ENCODE measurements at places on chromosomes 11 and 22.

DNA sequence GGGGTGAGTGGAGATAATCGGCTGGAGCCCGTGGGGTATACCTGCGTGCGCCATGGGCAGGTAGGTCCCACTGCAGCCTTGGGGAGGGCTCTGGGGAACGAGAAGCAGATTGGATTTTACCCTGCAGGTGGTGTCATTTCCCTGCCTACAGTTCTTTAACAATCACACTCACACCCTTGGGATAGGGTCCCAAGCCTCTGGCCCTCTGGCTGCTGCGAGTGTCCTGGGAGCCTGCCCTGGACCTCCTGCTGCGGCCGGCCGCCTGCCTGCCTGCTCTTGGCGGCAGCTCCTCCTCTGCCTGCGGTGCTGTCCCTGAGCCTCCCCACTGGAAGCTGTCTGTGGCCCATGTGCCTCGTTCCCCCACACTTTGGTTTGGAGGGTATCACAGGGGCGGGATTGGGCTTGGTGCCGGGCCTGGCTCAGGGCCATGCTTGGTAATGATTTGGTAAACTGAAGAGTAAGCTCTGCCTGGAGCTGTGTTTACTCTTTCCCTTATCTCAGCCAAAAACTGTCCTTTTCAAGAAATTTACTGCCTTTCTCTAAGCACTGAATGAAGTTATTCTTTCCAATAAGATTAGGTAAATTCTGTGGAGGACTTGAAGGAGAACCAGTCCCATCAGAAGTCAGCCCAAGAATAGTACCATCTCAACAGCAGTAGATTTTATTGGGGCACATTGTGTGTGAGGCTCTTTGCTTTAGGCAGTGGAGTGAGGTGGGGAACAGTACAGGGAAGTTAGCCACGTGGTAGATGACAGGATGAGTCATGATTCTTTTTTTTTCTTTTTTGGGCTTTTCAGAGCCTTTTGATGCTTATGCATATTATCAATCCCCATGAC is 53.7 kb downstream of the TBC1D22A start:
- no peak for DNase-seq

DNA sequence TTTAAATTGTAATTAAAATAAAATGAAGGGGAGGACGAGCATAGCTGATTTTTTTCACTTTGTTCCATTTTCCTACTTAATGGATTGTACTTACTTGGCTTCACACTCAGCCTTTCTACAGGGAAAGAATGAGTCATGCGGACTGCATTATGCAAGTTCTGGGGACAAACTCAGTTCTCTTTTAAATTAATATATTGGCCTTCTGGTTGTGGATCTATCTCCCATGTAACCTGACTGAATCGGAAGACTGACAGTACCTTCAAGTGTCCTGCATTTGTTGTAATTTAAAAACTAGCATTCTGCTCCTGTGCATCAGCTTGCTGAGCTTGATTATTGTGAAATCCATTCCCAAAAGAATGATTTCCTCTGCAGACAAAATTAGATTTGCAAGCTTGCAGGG is 12.2 kb downstream of the OR8D1 start:
- DNase-seq, result no peak

DNA sequence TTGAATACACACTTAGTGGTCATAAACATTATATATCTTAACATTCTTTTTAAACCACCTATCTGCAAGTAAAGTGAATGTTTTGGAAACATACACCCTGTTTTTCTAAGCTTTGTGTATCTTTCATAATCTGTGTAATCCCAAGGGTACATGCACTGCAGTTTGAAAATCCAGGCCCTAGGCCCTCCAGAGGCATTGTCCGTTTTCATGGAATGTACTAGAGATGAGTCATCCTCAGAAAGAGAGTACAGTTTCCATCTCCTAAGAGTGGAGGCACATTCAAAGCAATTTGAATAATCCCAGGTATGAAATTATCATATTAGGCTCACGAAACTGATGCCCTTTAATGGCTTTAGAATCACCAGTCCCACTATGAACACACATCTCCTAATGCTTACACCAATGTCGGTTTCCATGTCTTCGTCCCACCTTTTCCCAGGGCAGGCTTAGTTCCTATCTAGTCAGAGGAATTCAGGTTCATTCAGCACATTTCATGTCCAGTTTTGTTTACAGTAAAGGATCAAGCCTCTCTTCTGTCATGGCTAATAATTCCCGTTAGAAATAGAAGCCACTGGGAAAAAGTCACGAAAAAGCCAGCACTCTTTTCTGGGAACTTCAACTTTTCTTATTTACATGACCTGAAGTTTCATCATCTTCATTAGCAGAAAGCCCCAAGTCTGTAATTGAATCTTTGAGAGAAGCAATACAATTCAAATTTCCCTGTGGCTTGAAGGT is 39.5 kb upstream of the CD44 start:
- no peak for DNase-seq

GRCh38 chr11:11035331-11035730 is 177.5 kb upstream of the ZBED5 start:
- no peak for DNase-seq

DNA sequence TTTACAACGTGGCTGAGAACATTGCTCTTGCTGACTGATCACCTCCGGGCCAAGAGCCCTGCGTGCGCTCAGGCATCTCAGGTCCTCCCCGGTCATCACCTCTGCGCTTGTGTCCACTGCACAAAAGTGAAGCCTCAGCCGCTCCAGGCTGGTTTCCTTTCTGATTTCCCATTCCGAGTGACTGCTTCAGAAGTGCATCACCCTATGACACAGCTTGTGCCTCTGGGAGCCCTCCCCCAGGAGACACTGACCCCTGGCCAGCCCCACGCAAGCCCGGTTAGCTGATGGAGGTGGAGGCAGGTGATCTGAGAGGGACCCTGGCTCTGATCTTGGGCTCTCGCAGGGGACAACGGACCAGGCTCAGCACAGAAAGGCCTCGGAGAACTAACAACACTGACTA is 38.3 kb upstream of the GNB1L start:
- no peak for DNase-seq

GRCh38 chr11:132452616-132453015 is 1079.7 kb downstream of the OPCML start:
- DNase-seq, result no peak

DNA sequence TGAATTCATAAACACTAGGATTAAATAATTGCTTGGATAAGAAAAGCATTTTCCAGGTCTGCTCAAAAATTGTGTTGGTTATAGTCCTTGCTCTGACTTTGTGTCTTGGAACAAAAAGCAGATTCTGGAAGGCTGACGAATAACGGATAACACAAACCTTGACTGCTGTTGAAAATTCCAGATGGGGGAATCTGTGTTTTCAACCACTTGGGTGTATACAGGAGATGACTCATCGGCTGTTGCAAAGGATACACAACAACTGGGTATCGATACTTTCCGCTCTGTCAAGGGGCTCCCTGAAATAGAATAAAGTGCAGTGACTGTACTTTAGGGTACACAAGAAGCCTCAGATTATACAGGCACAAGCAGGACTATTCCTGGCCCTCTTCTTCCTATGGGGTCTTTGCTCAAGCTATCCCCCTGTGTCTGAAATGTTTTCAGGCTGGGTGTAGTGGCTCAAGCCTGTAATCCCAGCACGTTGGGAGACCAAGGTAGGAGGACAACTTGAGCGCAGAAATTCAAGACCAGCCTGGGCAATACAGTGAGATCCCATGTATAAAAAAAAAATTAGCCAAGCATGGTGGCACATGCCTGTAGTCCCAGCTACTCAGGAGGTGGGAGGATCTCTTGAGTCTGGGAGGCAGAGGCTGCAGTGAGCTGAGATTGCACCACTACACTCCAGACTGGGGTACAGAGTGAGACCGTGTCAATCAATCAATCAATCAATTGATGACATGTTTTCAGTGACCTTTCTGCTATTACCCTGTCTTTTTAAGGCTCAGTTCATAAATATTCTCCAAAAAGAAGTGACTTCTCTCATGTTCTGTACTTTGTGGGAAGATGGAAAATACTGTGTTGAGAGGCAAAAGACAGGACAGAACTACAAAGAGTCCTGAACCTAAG is 48.6 kb upstream of the UCP3 start:
- DNase-seq, result no peak

DNA sequence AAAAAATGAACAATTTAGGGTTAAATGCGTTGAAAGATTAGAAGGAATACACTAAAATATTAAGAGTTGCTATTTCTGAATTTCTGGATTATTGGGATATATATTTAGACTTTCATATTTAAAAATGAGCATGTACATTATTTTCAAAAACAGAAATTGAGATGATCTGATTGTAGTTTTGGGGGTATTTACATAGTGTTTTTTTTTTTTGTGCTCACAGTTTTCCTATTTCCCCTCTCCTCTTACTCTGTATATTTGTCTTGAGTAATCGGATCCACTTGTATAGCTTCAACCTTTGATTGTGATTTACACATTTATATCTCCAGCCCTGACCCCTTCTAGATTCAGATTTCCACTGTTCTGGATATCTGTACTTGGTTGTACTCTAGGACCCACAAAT is 5.3 kb downstream of the USP47 start:
- no peak for DNase-seq

- DNase-seq, result no peak
These were observed 597.4 kb downstream of the LUZP2 start for GRCh38 chr11:25094085-25094802.

DNA sequence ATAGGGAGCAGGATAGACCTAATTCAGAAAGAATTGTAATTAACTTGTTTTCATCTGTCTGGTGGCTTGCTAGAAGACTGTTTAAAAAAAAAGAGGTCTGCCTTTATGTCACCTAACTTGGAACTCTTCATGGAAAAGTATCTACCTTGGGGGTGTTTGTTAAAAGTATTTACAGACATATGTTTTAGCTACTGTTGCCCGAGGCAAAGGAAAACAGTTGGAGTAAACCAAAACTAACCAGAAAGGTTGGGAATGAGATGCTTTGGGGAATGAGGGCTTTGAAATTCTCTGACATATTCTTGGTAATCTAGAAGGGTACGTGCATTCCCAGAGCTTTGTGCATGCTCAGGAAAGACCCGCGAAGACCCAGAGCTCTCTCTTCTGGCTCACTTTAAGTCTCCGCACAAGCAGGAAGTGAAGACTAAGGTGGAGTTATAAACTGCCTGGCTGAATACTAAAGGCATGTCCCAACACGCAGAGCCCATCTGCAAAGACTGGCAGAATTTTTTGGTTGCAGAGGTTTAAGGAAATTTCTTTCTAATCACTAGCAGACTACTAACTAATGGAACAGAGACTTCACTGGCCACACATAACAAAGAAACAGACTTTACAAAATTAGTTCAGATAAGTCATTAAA is 33.2 kb downstream of the HIKESHI start:
- no peak for DNase-seq

GRCh38 chr11:65125197-65126056 is 3.3 kb downstream of the MRPL49 start:
- no peak for DNase-seq

- no peak for DNase-seq
These were observed 9.6 kb upstream of the CDON start for GRCh38 chr11:126072141-126072741.

DNA sequence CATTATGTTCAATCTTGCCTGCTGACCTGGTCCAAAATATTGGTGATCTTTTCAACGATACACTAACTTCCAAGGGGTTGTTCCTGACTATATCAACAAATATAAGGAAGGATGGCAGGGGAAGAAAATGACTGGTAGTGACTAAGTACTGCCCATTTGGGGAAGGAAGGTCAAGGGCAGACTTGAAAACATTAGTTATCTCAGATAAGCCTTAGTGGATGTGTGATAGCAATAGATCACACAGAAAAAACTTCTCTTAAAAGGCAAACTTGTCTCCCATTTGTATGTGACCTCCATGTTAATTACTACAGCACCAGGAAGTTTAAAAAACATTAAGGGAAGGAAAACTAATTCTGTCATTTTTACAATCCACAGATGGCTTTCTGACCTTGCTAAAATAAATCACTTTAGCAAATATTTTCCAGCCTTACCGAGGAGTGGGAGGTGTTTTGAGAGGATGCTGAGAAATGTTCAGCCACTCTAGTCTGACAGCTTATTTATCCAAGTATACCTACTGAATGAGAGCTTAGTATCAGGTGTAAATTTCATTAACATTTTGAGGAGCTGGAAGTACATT is 88.2 kb upstream of the DDI1 start:
- no peak for DNase-seq
